WTC11 (cell line): ENCODE measurements at places on chromosomes 16 and 17. TPM values are rescaled to one million over a fixed set of nuclear protein-coding genes. Genes with fewer than 3 reads are reported as not detected.

DNA sequence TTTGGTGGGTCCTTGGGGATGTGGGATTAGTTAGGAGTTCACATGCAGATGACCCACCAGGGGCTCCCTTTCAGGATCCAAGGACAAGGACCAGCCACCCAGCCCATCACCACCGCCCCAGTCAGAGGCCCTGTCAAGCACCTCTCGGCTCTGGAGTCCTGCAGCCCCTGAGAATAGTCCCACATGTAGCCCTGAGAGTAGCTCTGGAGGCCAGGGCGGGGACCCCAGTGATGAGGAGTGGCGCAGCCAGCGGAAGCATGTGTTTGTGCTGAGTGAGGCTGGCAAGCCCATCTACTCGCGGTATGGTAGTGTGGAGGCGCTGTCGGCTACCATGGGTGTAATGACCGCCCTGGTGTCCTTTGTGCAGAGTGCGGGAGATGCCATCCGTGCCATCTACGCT is 2.4 kb downstream of the MON1B start:
- peaks cover 20% of the 10 kb centered on the region for H3K36me3 ChIP-seq
- no peak overlapping the region for H3K27ac ChIP-seq
- no peak for DNase-seq
- H3K4me3 ChIP-seq: no peak overlapping the region
- no peaks in the 10 kb centered on the region for H3K27me3 ChIP-seq

GRCh38 chr17:82358465-82359350 is at the start of gene TEX19:
TEX19 (plus strand) TSS chr17:82359247; CDS start chr17:82362151, 2,904 bp downstream.
- no peak within 1 kb of the TSS for H3K4me3 ChIP-seq
- H3K27ac ChIP-seq: no peak within 1 kb of the TSS
- no peaks in the 10 kb centered on the region for H3K36me3 ChIP-seq

GRCh38 chr16:23856251-23856709 is 20.5 kb downstream of the PRKCB start:
- no peak overlapping the region for H3K4me3 ChIP-seq
- peaks cover 94% of the 10 kb centered on the region for H3K27me3 ChIP-seq
- H3K4me1 ChIP-seq: peaks cover 11% of the 10 kb centered on the region
- DNase-seq: no peak
- no peaks in the 10 kb centered on the region for H3K36me3 ChIP-seq

DNA sequence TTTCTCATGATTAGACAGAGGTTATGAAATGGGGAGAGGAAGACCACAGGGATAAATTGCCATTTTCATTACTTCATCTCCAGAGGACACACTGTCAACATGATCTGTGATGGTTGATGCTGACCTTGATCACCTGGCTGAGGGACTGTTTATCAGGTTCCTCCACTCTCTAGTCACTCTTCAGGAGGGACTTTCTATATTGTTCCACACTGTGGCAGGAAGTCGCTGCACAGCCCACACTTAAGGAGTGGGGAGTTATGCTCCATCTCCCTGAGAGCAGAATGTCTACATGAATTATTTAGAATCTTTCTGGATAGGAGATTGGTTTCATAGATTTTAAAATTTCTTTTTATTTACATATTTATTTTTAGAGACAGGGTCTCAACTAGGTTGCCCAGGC is 46.7 kb downstream of the CYB5B start:
- no peak overlapping the region for H3K4me3 ChIP-seq
- H3K27me3 ChIP-seq: no peaks in the 10 kb centered on the region
- H3K27ac ChIP-seq: no peak overlapping the region
- H3K36me3 ChIP-seq: no peaks in the 10 kb centered on the region
- no peak for DNase-seq
- peaks cover 4% of the 10 kb centered on the region for H3K4me1 ChIP-seq

Gene OTOP2
- not detected in 3 replicates for total RNA-seq

Gene CSH1
- total RNA-seq: not detected in 3 replicates
